SHP77 (cell line): ENCODE measurements at places on chromosomes 16 and 17.

DNA sequence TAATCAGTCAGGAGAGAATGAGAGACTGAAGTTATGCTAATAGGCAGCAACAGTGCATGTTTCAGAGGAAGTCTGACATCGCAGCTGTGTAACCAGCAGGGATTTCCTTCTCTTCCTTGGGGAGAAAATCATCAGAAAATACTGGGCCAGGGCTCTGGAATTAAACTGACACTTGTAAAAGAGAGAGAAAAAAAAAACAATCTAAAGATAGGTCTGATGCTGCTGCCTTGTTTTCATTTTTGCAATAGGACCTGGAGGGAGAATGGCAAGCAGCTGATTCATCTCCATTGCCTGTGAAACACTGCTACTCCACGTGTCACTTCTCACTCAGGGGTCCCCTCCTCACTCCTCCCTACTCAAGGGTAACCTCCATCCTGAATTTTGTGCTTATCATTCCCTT lies 17.7 kb upstream of the CORO6 start:
- no peak for DNase-seq

- DNase-seq, result peak; percentile 79
These were observed 2.3 kb downstream of the BAHCC1 start for GRCh38 chr17:81397314-81398175.

- no peak for DNase-seq
These were observed 33.5 kb downstream of the ZFPM1 start for GRCh38 chr16:88486398-88487123.

GRCh38 chr17:8740486-8740885 lies 4.2 kb downstream of the CCDC42 start:
- DNase-seq, result no peak

- no peak for DNase-seq
These were observed 38.9 kb downstream of the AKAP10 start for GRCh38 chr17:19938736-19939135.

DNA sequence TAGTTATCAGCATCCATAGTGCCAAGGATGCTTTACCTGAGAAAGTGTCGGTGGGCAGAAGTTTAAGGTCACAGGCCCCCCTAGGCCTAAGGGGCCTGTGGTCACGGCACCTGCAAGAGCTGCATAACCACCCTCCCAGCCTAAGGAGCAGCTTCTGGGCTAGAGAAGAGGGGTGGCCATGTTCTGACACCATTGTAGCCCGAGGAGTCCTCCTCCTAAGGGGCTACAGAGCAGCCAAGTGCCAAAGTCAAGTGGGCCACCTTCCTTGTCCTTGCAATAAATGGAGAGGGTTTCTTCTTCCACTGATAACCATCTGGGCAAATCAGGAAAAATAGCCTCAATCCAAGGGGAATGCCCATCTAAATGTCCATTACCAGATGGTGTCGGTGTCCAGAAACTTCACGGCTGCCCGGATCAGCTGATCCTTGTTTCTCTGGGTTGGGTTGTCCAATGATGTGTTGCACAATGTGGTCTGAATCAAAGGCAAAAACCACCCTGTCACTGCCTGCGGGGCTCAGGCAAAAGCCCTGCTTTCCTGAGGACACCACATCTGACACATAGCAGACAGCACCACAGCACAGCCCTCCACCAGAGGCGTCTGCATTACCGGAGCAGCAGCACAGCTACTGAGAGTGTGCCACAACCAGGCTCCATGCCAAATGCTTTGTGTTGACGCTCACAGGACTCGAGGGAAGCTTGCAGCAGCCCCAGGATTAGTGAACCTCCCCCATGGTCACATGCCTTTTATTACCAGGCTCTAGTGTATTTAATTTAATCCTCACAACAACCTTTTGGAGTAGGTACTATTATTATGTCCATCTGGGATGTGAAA lies 12.8 kb downstream of the ATPAF2 start:
- peak; percentile 96 for DNase-seq

- DNase-seq, result no peak
These were observed at the start of gene BRICD5 for GRCh38 chr16:2210386-2211365. Gene BRICD5, minus strand, starts transcription at chr16:2210863. Its CDS starts 30 bp downstream, at chr16:2210833.

DNA sequence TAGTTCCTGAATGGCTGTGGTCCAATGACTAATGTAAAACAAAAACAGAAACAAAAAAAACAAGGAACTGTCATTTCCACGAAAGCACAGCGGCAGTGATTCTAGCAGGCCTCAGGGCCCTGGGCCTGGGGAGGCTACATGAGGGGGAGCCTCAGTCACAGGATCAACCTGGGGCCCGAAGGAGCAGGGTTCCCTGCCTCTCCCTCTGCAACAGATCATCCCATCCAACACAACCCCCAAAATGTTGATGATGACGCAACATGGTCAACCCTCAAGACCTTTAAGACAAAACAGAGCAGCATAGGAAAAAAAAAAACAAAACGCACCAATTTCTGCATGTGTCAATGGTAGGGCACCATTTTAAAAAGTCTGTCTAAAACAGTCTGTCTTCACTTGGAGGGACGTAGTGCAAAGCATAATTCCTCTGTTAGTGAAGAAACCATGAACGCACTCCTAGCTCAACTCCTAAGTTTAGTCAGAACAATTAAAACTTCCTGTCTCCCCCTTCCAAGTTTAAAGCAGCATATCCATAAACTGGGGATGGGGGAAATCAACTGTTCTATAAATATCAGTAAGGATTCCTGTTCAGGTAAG lies 32.3 kb downstream of the AXIN2 start:
- no peak for DNase-seq
